ENCODE measurements at places on chromosomes 11 and 22.

- no peak for DNase-seq
Measured at GRCh38 chr11:117191680-117192400, 7.3 kb upstream of the TAGLN start.

GRCh38 chr11:102309621-102310541 lies 7.4 kb upstream of the BIRC3 start:
- no peak for DNase-seq

DNA sequence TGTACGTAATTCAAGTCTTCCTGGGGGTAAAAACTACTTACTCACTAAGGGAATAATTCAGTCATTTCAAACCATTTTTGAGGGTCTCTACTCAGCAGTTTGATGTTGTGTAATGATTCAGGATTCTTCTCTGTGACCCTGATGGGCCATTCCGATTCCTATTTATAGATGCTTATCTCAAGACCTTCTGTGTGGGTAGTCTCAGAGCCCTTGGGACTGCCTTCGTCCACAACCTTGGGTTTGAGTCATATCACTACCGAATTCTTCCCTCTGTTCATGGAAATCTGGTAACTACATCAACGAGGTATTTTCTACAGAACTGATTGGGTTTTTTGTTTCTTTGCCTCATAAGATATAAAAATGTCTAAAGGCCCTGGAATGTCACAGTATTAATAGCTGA lies 14.3 kb upstream of the CBX6 start:
- no peak for DNase-seq

DNA sequence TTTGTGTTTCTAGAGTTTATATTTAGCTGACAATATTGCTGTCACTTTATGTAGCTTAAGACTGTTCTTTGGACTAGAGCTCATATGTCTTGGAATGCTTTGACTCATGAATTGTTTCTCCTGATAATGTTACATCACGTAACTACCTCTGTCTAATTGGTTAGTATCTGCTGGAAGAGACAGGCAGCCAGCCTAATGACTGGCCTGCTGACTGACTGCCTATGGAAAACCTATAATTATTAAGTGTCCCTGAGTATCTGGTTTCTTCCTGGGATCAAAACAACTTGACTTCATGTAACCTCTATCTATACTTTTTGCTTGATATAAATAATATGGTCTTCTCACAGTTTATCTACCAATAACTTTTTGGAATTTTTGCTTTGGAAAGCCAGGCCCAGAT lies 9.4 kb downstream of the SOX6 start:
- DNase-seq, result no peak

DNA sequence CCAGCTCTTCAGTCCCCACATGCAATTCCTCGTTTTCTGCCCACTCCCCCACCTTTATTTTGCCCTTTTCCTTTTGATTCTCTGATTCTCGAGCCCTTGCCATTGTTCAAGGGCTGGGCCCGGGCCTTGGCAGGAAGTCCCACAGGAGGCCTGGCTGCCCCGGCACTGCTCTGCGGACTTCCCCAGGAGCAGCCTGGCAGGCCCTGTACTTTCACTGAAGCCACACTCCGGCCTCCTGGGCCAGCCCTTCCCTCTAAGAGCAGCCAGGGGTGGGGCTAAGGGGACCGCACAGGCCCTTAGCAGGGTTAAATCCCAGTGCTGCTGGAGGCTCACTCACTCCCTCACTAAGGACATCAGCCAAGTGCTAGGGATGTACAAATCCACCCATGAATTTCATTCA lies 4.1 kb downstream of the LRRC32 start:
- DNase-seq, result no peak

DNA sequence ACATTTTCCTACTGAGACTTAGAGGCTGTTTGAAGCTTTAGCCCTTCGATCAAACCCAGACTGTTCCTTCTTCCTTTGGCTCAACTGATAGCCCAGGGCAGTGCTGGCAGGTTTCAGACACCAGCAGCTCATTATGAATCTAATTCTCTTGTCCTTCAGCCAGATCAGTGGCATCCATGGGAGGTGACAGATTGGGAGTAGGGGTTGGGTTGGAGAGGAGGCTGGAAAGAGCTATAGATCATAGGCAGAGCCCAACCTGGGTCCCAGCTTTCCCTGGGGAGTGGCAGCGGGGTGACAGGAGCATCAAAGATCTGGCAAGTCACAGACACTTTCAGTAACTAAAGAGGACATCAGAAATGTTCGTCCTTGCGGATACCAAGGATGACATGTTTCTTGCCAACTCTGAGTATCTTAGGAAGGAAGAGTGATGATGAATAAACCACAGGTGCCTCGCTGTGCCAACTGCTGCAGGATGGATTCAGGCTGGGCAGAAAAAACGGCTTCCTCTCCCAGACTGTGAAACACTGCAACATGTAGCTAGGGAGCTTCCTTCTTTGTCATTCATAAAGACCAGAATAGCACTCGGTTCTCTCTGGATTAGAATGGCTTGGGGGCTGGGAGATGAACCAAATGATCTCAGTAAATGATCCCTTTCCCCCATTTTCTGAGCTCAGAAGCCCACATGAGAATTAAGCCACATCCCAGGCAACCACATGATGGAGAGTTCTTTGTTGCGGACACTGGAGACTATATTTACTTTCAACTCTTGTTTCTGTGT lies 19.1 kb downstream of the ABCC8 start:
- DNase-seq, result no peak

DNA sequence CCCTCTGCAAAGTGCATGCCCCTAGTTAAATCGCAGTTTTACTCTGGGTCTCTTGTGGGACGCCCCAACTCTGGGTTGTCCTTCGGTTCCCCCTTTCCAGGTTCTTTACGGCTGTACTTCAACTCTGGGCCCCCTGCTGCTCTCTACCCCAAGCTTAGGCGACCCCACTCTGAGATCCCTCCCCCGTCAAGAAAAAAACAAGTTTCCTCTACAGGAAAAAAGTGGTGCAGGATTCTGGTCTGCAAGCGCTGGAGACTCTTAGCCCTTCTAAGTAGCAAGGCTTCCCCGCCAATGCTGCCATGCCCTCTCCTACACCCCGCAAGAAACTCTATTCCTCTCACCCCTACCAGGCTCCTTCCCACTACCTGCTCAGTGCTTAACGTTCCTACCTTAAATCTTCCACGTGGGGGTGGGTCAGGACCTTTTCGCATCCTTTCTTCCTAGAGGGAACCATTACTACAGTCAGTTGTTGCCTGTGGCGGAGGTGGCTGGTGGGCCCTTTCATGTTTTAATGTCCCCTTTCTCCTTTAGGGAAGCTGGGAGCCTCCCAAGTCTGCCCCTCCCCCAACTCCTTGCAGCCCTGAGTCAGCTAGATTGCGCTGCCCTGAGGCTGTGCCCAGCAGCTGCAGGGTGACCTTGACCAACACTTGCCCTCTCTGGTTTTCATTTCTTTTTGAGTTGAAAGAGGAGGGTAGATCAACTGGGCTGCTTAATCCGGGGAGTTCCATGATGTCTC lies 1.4 kb downstream of the NEFH start:
- DNase-seq, result no peak

GRCh38 chr22:39946503-39947219 lies 13.5 kb upstream of the TMA7B start:
- no peak for DNase-seq

GRCh38 chr11:46273511-46274205 lies 3.8 kb upstream of the CREB3L1 start:
- no peak for DNase-seq

GRCh38 chr22:29647954-29648737 lies 44.7 kb downstream of the NF2 start:
- DNase-seq, result no peak

DNA sequence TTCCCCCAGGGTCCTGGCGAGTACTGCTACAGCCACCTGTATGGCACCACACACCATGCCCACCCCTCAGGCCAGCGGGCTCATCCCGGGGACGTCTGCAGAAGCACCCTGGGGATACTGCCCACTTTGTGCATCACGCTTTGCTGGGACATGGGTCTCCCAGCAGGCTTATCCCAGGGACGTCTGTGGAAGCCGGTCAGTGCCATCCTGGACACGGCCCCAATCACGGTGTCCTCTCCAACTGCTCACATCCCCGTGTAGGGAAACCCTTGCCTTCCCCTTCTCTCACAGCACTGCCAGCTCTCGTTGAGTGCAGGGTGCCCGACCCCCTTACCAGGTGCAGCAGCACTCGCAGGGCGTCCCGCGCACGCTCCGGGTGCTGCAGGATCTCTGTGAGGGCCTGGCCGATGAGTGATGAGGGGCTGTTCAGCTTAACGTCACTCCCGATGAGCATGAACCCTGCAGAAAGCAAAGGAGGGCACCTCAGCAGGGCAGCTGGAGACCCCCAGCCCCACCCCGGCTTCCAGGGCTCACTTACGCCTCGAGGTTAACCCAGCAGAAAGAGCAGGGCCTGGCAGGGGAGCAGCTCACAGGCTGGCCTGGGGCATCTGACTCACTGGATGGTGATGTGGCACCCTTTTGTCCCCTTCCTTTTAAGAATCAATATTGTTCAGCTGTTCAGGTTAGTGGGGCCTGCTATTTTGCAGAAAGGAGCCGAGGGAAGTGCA lies 76.9 kb upstream of the PITPNB start:
- no peak for DNase-seq

- no peak for DNase-seq
Measured at GRCh38 chr22:29080106-29080975, 7.5 kb downstream of the KREMEN1 start.

- no peak for DNase-seq
Measured at GRCh38 chr11:95296165-95296564, 65.2 kb upstream of the SESN3 start.

- no peak for DNase-seq
Measured at GRCh38 chr11:59556917-59557348, 45.6 kb downstream of the OR4D9 start.

DNA sequence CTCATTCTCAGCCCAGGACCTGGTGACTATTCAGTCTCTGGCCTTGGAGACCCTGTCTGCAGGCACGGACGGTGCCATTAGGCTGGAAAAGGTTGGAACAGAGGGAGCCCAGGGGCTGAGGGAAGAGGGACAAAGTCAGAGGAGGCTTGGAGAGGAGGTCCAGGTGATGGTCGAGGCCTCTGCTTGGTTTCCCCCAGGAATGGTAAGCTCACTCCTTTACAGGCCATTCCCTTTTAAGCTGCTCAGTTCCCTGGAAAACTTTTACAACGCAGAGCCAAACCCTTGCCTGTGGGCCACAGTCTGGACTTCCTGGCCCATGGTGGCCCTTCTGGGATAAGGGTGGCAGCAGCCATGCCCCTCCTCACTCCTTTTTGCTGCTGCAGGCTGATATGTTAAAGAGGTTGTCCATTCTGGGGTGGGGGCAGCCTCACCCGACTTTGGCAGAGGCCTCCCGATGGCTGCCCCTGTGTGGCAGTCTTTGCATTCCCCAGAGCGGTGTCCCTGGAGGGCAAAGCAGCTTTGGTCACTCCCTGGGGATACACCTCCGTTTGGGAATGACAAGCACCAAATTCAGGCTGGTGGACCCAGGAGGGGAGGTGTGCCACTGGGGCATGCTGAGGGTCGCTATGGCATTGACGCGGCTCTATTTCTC lies 34.0 kb upstream of the RFPL3 start:
- no peak for DNase-seq

GRCh38 chr11:110526323-110526722 lies 96.6 kb downstream of the FDX1 start:
- no peak for DNase-seq

DNA sequence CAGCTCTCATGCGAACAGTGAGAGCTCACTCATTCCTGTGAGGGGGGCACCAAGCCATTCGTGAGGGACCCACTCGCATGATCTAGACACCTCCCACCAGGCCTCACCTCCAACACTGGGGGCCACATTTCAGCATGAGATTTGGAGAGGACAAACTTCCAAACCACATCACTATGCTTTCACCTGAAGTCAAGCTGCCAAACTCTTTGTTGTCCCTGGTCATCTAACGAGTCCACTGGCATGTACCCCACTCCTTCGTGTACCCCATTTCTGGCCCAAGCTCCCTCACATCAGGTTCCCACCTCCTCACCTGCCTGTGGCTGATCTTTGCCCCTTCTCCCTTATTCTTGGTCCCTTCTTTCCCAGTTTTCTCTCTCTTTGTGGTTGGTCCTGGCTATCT lies 198.9 kb downstream of the ADAMTS15 start:
- no peak for DNase-seq

GRCh38 chr11:129911298-129911697 lies 15.9 kb upstream of the NFRKB start:
- no peak for DNase-seq

DNA sequence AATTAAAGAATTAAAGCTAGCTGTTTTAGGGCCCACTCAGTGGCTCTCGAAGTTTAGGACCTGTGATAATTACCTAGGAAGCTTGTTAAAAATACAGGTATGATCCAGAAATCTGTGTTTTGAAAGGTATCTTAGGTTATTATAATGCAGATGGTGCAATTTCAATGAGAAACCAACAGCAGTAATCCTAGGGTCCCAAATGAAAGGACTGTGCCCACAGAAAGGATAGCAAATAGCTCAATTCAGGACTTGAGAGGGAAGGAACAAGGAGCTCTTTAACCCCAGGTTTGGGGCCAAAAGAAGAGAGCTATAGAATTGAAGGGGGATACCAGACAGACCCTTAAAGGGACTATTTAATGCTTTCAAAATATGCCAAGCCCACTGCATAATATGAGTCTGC lies 11.7 kb downstream of the MMP20 start:
- DNase-seq, result no peak

GRCh38 chr11:18105802-18106574 lies at the start of gene SAAL1:
Gene SAAL1, minus strand, starts transcription at chr11:18106082. Its CDS starts 41 bp downstream, at chr11:18106041.
- peak; percentile 89 for DNase-seq

GRCh38 chr22:20604776-20605221 lies 97.4 kb downstream of the MED15 start:
- DNase-seq, result no peak

GRCh38 chr11:2220173-2220771 lies 48.7 kb upstream of the TH start:
- DNase-seq, result no peak

- no peak for DNase-seq
Measured at GRCh38 chr22:47610281-47610680, 847.8 kb downstream of the TBC1D22A start.

DNA sequence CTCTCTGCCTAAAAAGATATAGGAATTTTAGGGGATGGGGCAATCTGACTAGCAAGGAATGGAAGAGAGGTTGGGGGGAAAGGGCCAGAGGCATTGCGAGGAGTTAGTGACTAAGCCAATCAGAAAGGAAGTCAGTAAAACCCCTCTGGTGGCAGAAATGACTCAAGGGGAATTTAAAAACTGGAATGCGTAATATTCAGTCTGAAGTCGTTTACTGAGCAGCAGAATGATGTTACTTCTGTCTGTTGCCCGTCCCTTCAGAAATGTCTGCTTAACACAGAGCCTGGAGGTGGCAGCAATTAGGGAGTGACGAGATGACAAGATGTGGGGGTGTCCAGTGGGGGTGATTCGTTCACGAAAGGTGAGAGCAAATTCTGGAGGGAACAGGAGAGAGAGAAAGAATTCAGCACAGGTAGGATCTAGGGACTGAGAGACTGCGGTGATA lies 107.7 kb upstream of the CLMP start:
- peak; percentile 61 for DNase-seq
